Endothelial cell of coronary artery (primary cell): ENCODE measurements at places on chromosomes 7 and 10. TPM values are rescaled to one million over a fixed set of nuclear protein-coding genes. Genes with fewer than 3 reads are reported as not detected.

The NUP205 gene
- total RNA-seq, result 48.5 and 62.8 TPM in 2 replicates

The FOXI2 gene
- total RNA-seq, result not detected in 2 replicates

The OLAH gene
- total RNA-seq, result 0.09 and 5.4 TPM in 2 replicates

The NKX2-3 gene
- not detected in 2 replicates for total RNA-seq

The GRID2IP gene
- under 0.01 TPM in 1 of 2 replicates, not detected in the other for total RNA-seq

The TUBAL3 gene
- total RNA-seq, result 0.18 and 0.19 TPM in 2 replicates

The AGMO gene
- not detected in 2 replicates for total RNA-seq

The HOXA1 gene
- total RNA-seq, result 0.38 and 0.54 TPM in 2 replicates

The TWNK gene
- total RNA-seq, result 7.6 and 9.4 TPM in 2 replicates

The GPR85 gene
- total RNA-seq, result 0.19 and 2.8 TPM in 2 replicates

The CPA2 gene
- total RNA-seq, result not detected in 2 replicates

The ECHDC3 gene
- total RNA-seq, result 1.5 and 1.8 TPM in 2 replicates

The SPDYE2B gene
- total RNA-seq, result not detected in 2 replicates

The PNLIPRP2 gene
- not detected in 2 replicates for total RNA-seq

The RBP3 gene
- not detected in 2 replicates for total RNA-seq

The GPR15LG gene
- not detected in 2 replicates for total RNA-seq

The EGR2 gene
- 0.09 and 0.18 TPM in 2 replicates for total RNA-seq

The UPK3B gene
- 0.27 TPM in 1 of 2 replicates, not detected in the other for total RNA-seq

The SMO gene
- total RNA-seq, result 7.7 and 8.8 TPM in 2 replicates

The VCL gene
- 140 and 232 TPM in 2 replicates for total RNA-seq

The ADAP1 gene
- total RNA-seq, result 0.63 and 3.6 TPM in 2 replicates

The PSMA2 gene
- 49.0 and 88.2 TPM in 2 replicates for total RNA-seq

The MAT1A gene
- total RNA-seq, result not detected in 2 replicates

The EGFR gene
- total RNA-seq, result 1.5 and 7.5 TPM in 2 replicates

The UBE3C gene
- total RNA-seq, result 83.9 and 95.1 TPM in 2 replicates

The TFR2 gene
- 0.18 and 0.19 TPM in 2 replicates for total RNA-seq

The FAM24B gene
- total RNA-seq, result 6.6 and 9.7 TPM in 2 replicates

The TBC1D12 gene
- 7.8 and 12.0 TPM in 2 replicates for total RNA-seq

The C10orf88 gene
- total RNA-seq, result 13.3 and 15.5 TPM in 2 replicates

The C10orf67 gene
- total RNA-seq, result not detected in 2 replicates

The TSPAN33 gene
- total RNA-seq, result 0.27 and 0.38 TPM in 2 replicates

The CFAP69 gene
- 2.2 and 2.4 TPM in 2 replicates for total RNA-seq

The MOGAT3 gene
- not detected in 2 replicates for total RNA-seq

The RAPGEF5 gene
- 131 and 142 TPM in 2 replicates for total RNA-seq

The KDM7A gene
- total RNA-seq, result 4.8 and 7.5 TPM in 2 replicates

The CUL1 gene
- 40.5 and 43.6 TPM in 2 replicates for total RNA-seq

The ACHE gene
- total RNA-seq, result 0.18 and 0.28 TPM in 2 replicates

The NXPH1 gene
- total RNA-seq, result not detected in 2 replicates

The CLCN1 gene
- not detected in 2 replicates for total RNA-seq

The GSDME gene
- 37.7 and 45.8 TPM in 2 replicates for total RNA-seq

The CHST3 gene
- total RNA-seq, result 10.0 and 16.8 TPM in 2 replicates

The TRIM50 gene
- total RNA-seq, result not detected in 2 replicates
